ENCODE measurements at places on chromosomes 1 and 21.
A peak's percentile ranks its signal among the peaks of the same experiment; 100 is the strongest.

DNA sequence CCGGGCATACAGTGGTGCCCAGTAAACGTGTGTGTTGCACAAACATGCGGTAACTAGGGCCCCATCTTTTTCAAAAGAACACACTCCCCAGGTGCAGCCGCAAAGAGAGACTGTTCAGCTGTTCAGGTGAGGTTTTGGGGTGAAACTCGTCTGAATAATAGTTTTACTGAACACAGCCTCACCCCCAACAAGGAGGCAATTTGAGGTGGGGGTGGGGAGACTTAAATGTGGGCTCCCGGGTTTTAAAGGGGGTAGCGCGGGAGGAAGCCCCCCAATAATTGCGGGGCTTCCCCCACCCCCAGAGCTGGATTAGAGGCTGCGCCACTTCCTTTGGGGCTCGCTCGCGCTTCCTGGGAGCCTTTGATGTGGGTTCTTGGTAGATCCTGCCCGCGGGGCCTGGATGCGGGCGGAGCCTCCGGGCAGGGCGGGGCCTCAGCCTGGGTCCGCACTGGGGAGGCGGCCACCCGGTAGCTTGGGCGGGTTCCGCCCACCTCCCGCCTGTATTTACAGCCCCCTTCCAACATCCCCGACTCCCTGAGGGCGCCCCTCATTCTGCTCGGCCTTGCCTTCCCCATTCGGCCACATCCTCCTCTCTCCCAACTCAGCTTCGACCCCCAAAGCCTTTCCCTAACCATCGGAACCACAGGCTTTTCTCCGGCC, 6.4 kb upstream of the EPHA2 start:
- DNase-seq: peak; percentile 73

DNA sequence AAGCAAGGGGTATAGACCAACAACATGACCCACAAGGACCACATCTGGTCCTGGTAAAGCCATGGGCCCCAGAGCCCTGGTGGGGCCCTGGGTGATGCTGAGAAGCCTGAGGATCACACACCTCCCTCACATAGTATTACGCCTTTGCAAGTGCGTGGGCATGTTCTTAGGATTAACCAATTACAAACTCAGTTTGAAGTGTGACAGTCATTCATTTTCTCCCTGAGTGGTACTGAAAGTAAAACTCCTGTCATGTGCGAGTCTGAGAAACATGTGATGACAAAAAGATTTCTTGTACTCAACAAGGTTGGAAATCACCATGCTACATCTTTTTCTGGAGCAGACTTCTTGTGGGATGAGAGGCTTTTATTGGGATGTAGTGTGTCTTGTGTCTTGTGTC, 315.3 kb upstream of the DUSP10 start:
- DNase-seq: no peak

- no peak for DNase-seq
Measured at GRCh38 chr21:40563900-40564299, 283.1 kb downstream of the DSCAM start.

- no peak for DNase-seq
Measured at GRCh38 chr1:73755649-73756048, 442.3 kb downstream of the LRRIQ3 start.

- DNase-seq: no peak
Measured at GRCh38 chr1:207024202-207025145, 8.1 kb downstream of the C1orf116 start.
